T follicular helper cell (primary cell): ENCODE measurements at places on chromosomes 12 and 14.

DNA sequence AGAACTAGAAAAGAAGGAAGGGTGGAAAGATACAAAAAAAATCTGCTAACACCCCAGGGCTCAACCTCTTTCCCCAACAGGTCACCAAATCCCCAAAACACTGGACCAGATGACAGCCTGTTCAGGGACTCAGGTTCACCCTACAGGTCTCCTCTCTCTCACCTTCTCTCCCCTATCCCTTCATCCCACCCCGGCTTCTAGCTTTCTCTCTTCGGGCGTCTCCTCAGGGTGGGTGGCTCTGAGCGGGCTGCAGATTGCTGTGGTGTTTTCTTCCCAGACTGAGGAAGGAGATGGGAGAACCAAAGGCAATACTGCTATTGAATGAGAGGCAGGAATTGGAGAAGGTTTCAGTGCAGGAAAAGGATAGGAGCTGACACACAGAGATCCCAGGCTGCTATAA lies 39.3 kb downstream of the ANO2 start:
- no peak for DNase-seq

DNA sequence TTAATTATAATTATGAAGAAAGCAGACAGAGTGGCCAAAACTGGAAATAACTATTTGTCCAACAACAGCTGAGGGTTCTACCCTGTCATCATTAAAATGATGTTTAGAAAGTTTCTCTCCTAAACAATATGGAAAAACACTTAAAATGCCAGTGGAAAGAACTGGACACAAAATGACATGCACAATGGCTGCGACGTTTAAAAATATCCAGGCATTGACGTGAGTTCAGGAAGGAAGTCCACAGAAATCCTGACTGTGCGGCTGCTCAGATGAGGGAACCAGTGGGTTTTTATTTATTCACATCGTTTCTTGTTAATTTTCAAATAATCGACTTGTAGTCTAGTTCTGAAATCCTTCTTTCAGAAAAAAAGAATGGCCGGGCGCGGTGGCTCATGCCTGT lies 58.3 kb downstream of the CCNK start:
- no peak for DNase-seq

DNA sequence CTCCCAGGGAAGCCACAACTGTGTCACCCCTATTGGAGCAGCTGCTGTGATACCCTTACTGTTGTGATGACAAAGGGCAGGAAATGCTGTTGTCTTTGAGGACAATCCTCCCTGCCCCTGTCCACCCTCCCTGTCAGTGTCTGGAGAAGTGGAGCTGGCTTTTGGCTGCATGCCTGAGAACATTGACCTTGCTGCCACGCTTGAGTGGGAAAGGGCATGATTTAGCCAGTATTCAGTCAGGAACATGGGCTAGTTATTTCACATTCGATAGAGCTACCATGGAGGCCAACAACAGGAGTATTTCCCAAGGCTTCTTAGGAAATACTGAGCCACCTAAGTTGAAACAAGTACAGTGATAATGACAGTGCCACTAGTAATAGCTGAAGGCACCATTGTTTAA lies 59.4 kb downstream of the MYRFL start:
- DNase-seq: no peak

DNA sequence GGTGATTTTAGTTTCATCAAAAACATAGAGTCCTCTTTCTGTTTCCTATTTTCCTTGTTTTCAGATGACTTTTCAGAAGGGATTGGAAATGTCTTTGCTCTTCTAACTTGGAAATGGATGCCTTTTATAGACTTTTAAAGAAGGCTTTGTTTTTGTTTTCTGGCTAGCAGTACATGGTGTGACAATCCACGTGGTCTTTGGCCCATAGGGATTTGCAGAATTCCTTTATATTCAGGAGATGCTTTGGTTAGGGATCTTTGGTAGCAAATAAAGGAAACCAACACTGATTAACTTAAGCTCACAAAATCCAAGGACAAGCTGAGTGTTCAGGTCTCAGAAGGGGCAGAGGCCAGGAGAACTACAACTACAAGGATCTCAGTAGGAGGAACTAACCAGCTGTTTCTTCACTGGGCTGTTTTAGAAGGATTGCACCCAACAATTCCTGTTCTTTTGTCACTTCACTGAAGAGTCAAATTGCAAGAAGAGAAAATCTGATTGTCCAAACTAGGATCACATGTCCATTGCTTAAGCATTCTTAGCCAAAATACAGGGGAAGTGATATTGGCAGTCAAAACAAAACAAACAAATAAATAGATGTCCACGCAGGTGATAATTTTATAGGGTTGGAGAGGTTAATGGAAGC lies 58.6 kb upstream of the MANSC4 start:
- DNase-seq: no peak

DNA sequence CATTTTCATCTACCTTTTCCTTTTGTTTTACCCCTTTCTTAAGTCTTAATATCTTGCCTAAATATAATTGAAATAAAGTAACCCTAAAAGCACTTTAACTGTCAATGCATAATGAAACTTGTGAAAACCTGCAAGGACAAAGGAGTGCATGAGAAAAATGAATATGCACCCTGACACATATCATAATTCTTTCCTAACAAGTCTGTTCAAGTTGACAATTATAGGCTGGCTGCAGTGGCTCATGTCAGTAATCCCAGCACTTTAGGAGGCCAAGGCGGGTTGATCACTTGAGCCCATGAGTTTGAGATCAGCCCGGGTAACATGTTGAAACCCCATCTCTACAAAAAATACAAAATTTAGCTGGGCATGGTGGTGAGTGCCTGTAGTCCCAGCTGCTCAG lies 65.4 kb downstream of the FGD6 start:
- DNase-seq: no peak

- peak; percentile 59 for DNase-seq
Observed at GRCh38 chr12:46219877-46220655, 48.8 kb downstream of the SLC38A1 start.

DNA sequence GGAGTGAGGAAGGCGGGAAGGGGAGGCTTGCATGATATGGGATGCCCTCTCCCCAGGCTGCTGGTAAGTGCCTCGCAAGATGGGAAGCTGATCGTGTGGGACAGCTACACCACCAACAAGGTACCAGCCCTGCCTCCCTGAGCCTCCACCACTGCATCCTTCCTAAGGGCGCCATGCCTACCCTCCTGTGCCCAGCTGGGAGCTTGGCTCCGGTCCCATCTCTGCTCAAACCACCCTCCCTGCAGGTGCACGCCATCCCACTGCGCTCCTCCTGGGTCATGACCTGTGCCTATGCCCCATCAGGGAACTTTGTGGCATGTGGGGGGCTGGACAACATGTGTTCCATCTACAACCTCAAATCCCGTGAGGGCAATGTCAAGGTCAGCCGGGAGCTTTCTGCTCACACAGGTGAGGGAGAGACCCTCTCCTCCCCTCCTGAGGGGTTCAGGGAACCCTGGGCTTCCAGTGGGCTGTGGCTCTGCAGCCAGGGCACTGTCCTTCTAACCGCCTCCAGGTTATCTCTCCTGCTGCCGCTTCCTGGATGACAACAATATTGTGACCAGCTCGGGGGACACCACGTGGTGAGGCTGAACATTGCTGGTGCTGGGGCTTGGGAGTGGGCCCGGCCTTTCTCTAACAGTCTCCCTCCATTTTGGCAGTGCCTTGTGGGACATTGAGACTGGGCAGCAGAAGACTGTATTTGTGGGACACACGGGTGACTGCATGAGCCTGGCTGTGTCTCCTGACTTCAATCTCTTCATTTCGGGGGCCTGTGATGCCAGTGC lies 2.6 kb downstream of the GNB3 start:
- no peak for DNase-seq

GRCh38 chr12:64625243-64626077 lies 15.2 kb downstream of the RASSF3 start:
- no peak for DNase-seq

GRCh38 chr12:124852911-124853427 lies 10.7 kb downstream of the SCARB1 start:
- no peak for DNase-seq

- peak; percentile 21 for DNase-seq
Observed at GRCh38 chr14:66508846-66509621, 1.1 kb downstream of the GPHN start.

- no peak for DNase-seq
Observed at GRCh38 chr12:111687255-111687654, 1.4 kb downstream of the ACAD10 start.

GRCh38 chr14:35154016-35154415 lies 31.7 kb downstream of the PRORP start:
- DNase-seq: no peak

DNA sequence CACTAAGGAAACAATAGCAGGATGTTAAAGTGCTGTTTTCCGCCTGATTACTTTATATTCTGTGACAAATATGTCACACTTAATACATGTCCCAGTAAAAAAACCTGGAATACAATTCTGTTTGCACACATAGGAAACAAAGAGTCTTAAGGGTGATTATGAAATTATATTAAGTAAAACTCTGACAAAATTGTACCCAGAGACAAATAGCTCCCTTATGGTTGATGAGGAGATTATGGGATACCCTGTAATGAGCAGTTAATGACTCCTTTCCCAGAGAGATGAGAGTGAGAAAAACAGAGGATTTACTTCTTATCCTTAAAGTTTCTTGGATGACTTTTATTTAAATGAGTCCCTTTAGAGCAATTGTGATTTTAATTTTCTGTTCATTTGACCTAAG lies 370.6 kb downstream of the PDZRN4 start:
- DNase-seq: no peak

GRCh38 chr14:20730891-20731290 lies 14.8 kb upstream of the EDDM3A start:
- no peak for DNase-seq

DNA sequence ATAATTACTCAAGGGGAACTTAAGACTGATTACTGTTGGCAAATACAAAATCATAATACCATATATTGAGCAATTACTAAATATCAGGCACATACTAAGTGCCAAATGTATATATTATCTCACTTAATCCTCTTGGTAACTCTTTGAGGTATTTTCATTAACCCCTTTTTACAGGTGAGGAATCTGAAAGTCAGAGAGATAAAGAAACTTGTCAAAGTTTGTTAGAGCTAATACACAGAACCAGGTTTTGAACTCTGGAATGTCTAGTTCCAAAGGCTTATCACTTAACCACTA lies 80.3 kb downstream of the LLPH start:
- DNase-seq: no peak

DNA sequence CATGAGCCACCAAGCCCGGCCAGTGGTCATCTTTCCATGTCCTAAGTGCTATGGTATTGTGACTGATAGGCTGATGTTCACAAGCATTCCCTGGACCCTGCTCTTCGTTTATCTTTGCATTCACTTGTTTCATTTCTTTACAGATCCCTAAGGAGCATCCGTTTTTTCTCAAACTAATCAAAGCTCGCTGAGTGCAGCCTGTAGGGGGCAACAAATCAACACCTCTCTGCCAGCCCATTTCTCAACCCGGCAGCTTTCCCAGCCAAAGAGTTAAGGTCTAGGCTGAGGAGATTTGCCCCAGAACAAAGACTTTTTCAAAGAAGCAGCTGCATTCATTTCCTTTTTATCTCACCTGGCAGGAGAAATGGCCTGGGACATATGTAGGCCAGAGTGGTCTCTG lies 12.1 kb downstream of the SIRT4 start:
- DNase-seq: no peak

- DNase-seq: no peak
Observed at GRCh38 chr12:85352016-85352415, 72.0 kb downstream of the ALX1 start.

- no peak for DNase-seq
Observed at GRCh38 chr14:75595226-75595625, 16.8 kb downstream of the FLVCR2 start.

GRCh38 chr14:89444516-89445125 lies 27.6 kb upstream of the FOXN3 start:
- DNase-seq: no peak
